Fibroblast of skin of abdomen (primary cell): ENCODE measurements at places on chromosomes 7 and 10.

DNA sequence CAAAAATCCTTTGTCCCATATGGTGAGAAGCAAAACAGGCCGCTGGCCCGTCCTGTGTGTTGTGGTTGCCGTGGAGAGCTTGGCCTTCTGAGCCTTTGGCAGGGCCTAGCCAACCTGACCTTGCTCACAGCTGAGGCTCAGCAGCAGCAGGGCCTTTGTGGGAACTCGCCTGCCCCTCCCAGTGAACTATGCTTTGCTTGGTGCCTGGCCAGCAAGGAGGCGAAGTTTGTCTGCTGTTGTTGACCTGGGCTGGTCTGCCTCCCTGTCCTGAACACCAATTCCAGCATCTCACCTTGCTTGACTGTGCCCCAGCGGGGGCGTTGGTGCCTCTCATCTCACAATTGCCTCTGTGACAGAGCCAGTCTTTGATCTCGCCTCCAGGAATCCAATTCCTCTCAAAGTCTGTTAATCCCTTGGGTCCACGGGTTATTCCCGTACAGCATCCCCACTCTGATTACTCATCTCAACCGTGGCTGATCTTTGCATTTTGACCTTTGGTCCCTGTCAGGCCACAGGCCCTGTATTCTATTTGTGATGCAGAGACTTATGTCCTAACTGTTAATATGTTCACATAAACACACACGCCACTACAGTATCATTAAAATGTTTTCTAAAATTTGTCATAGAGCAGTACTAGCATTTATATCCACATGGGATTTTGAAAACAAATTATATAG, 22.6 kb downstream of the EPDR1 start:
- no peak for DNase-seq

DNA sequence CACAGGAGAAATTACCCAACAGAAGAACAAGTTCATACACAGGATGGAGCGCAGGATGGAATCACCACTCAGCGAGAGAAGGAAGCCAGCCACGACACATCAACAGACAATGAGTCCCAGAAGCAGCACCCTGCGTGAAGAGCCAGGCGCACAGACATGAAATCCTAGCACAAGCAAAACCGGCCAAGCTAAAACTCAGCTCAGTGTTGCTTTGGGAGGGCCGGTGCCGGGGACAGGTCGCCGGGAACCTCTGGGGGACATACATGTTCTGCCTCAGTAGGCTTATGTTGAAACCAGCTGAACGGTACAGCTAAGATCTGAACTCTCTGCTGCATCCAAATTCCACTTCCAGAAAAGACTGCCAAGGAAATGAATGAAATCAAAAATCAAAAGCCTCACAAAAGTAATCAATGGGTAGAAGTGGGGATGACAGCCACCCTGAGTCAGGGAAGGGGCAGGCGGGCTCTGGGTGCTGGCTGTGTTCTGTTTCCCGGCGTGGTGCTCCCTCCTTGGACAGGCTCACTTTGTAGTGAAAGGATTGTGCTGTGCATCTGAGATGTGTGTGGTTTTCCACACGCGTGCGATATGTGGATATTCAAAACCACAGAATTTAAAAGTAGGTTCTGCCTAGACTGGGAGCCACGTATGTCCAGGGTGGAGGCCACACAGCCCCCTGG, 114.7 kb downstream of the PDGFA start:
- no peak for DNase-seq

DNA sequence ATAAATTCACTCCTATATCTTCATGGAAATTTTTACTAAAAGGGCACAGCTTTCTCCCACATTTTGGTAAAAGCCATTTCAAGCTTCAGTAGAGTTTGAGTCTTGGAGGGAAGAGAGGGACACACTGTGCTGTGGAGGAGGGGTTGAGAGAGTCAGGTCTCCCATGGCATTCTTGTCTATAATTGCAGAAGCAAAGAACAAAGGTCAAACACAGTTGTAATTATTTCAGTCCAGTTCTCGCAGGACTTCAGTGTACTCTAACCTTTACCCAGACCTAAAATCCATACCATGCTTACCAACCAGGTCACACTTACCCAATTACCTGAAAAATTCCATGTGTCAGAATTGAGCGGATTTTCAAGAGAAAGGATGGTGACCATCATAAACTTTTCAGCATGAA, 298.4 kb downstream of the XPNPEP1 start:
- DNase-seq: no peak

DNA sequence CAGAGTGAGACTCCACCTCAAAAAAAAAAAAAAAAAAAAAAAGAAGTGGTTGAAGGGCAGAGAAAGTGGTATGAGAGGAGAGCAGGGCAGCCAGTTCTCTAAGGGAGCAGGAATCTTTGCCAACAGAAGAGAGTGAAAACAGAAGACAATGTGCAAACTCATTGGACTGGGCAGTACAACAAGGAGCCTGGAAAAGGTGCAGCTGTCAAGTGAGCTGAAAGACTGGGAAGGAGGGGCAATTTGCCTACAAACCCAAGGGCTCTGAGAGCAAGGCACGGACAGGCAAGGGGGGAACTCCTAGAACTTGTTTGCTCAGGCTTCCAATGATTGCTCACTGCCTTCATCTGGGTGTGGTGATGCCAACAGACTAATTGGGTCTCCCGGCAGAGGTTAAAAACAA, 9.5 kb downstream of the ACTR1A start:
- no peak for DNase-seq

GRCh38 chr7:31934551-31934950, 135.7 kb downstream of the PDE1C start:
- DNase-seq: no peak

- DNase-seq: peak; percentile 52
These were observed 10.4 kb upstream of the GPR26 start for GRCh38 chr10:123655751-123656150.

GRCh38 chr7:71595176-71595575, 463.2 kb downstream of the GALNT17 start:
- no peak for DNase-seq

DNA sequence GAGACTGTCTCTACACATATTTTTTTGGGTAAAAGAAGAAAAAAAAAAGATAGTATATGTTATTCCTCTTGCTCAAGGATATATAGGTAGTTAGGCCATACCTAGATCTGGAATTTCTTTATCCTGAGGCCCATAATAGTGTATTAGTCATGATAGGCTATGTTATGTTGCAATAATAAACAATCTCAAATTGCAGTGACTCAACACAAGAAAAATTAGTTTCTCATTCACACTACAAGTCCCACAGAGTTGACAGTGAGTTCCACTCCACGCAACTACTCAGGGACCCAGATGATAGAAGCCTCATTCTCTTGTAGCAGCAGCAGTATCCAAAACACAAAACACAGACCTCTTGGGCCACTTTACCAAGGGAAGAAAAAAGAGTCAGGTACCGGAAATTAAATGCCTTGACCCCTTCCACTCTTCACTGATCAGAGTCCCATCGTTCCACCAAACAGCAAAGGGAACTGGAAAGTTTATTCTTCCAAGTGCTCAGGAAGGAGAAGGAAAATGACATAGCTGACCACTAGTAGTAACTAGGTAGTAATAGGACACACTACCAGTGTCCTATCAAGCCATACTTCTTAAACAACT, 7.4 kb upstream of the C10orf67 start:
- peak; percentile 64 for DNase-seq

DNA sequence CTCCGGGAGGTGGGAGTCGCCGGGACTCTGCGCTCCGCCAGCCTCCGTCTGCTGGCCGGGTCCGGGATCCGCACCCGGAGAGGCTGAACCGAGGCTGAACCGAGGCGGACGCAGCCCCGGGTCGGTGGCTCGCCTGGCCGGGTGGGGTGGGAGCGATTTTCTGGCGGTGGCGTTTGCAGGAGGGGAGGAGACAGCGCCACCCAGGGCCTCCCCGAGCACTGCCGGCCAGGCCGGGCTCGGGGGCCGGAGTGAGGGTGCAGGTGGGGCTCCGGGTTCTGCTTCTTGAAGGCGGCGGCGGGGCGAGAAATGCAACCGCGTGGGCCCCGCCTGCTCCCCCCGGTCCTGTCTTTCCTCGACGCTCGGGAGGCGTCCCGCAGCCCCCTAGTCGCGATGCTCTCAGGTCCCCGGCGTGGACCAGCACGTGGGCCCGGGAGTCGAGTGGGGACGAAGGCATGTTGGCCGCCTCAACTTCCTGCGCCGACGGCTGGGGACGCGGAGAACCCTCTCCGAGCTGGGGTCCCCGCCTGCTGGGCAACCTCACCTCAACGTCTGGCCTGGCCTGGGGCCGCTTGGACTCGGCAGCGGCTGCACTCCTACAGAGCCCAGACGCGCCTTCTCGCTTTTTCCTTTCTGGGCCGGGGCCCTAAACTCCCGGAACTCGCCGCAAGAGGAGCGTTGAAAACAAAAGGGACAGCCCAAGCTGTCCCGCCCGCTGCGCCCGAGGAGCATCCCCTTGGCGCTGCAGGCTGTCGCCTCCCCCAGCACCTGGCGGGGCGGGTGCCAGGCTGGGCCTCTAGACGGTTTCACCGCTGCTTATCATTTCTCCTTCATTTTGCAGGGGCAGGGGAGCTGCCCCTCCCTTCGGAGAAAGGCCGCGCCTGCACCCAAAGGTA, 25.2 kb upstream of the VAX1 start:
- no peak for DNase-seq

DNA sequence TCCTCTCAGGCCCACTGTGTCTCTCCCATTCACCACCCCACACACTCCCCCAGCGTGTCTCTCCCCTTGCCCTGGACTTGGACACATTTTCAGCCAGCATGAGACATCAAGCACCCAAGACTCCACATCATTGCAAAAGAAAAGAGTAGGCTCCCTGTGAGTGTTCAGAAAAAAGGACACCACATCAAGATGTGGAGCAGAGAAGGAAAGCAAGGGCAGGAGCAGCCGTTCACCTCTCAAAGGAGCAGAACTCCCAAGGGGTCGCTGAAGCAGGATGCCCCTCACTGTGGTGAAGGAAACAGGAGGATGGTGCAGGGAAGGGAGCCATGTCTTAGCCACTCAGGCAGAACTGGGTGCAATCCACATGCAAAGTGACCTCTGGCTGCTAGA, 89.9 kb upstream of the MACROH2A2 start:
- DNase-seq: no peak

DNA sequence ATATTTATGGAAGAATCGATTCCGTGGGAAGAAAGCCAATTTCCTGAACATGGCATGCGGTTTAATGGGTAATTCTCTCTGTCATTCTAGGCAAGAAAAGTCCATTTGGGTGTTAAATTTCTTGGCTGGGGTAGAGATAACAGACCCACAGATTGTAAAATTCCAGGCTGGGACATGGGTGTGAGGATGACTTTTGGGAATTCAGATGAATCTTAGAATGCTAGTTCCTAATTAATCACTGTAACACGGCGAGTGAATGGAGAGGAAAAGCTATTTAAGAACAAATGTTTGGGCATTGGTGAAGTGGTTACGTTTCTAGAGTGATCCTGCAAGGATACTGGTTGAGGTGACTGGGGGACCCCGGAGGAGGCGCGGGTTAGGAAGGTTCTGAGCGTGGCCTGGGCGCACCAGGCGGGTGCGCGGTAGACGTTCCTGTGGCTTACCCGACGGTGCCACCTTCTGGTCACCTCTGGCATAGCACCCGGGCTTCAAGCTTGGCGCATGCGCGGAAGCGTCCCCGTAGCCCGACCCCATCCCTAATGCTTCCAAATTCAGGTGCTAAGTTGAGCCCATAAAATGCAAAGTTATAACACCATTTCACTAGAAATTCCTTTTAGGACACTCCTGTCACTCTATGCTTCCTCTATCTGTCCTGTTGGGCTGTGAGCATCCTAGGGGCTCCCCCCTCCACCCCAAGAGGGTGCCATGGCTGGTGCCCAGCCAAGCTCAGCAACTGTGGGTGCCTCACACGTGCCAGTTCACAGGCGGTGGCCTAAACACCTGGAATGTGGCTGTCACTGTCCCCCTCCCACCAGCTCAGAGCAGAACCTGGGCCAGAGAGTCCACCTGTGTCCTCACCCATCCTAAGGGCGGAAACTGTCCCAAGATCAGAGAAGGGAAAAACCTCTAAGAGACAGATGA, 104.4 kb downstream of the PTPRE start:
- peak; percentile 44 for DNase-seq

- no peak for DNase-seq
These were observed 181.0 kb downstream of the GATA3 start for GRCh38 chr10:8235253-8236027.

- no peak for DNase-seq
These were observed 77.1 kb downstream of the ABCC2 start for GRCh38 chr10:99859585-99859984.

DNA sequence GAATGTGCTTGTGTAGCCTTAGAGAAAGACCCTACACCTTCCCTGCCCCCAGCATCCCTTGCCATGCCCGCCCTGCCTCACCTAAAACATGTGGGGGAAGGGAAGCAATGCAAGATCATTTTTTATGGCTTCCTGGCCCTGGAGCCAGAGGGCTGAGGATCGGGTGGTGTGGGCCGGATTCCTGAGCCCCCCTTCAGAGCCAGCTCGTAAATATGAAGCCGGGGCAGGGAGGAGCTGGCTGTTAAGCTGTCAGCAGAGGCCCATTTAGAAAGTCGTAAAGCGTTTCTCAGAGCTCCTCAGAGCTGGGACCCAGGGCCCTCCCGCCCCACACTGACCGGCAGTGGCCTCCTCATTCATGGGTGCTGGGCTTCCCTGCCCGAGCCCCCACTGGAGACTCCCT, 23.9 kb downstream of the UNC5B start:
- peak; percentile 76 for DNase-seq
